ENCODE measurements at places on chromosomes 12 and 14.

DNA sequence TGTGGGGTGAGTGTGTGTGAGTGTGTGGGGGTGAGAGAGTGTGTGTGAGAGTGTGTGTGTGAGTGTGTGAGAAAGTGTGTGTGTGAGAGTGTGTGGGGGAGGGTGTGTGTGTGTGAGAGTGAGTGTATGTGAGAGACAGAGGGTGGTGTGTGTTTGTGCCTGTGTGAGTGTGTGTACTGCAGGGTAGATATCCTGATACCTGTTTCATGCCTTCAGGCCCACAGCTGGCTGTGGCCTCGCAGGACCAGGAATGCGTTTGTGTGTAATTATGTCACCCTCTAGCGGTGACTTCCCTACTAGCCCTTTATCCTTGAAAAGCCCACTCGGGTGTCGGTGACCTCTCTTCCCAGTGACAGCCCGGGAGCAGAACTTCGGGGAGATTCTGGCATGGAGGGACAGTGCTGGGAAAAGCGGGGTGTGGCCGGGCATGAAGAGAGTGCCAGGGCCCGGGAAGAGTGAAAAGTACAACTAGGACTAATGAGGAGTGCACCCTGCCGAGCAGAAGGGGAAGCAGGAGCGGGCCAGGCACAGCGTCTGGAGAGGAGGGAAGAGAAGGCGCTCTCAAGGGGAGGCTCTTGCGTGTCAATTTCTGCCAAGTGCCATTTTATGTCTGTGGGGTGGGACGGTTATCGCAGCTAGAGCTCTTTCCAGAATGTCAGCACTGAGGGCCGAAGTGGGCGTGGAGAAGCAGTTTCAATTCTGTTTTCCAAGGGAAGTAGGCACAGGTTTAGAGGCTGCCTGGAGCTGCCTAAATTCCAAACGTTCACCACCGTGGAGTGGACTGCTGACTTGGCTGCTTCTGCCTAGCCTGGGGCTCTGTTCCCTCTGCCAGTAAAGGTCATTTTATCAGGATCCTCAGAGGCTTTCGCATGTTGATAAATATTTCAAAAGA, 11.0 kb upstream of the FBXL14 start:
- DNase-seq, result peak; percentile 95

- DNase-seq, result no peak
Observed at GRCh38 chr14:37888234-37888633, 292.8 kb downstream of the TTC6 start.

DNA sequence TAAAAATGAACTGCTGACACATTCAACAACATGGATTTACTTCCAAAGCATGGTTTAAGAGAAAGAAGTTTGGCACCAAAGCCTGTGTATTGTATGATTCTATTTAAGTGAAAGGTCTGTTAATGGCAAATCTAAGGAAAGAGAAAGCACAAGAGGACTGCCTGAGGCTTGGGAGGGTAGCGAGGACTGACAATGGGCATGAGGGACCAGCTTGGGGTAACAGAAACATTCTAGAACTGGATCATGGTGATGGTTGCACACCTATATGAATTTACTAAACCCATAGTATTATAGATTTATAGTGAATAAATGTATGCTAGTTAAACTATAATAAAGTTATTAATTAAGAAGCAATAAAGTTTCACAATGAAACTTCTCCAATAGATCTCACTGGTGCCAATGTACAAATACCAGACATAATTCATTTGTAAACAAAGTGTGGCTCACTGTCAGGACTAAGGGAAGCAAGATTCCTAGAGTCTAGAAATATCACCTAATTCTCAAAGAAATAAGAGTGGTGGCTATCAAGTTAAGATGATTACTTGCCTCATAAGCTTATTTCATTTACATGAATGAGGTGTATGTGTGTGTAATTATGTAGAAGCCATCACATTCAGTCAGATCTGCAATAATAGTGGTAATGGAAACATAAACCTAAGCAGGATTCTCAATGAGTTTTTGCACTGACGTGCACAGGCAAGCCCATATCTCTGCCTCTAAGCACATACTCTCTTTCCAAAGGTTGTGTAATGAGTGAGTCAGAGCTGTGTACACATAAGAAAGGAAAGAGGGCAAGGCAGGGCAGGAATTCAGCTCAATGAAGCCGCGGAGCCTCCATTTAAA, 353.4 kb downstream of the KCNH5 start:
- peak; percentile 91 for DNase-seq

- DNase-seq, result no peak
Observed at GRCh38 chr14:92756446-92756845, 8.0 kb upstream of the LGMN start.

DNA sequence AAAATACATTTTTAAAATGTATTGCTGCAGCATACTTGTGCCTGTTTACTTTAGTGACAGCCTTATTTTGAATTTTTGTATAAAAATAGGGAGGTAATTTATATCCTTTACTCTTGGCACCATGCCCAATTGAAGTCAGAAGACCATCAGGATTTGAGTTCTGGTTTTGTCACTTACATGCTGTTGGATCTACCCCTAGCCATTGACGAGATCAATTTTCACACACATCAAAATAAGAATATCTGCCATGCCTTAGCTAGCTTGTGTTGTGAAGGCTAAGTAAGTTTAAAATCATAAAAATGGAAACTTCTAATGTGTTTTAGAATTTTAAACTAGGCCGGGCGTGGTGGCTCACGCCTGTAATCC, 381.8 kb downstream of the KCNH5 start:
- DNase-seq, result no peak

- DNase-seq, result no peak
Observed at GRCh38 chr12:100458191-100458590, 15.5 kb upstream of the NR1H4 start.

- DNase-seq, result peak; percentile 68
Observed at GRCh38 chr12:133181238-133181959, at the start of gene ZNF268. Gene ZNF268, plus strand, starts transcription at chr12:133181495. Its CDS starts 503 bp downstream, at chr12:133181998.

DNA sequence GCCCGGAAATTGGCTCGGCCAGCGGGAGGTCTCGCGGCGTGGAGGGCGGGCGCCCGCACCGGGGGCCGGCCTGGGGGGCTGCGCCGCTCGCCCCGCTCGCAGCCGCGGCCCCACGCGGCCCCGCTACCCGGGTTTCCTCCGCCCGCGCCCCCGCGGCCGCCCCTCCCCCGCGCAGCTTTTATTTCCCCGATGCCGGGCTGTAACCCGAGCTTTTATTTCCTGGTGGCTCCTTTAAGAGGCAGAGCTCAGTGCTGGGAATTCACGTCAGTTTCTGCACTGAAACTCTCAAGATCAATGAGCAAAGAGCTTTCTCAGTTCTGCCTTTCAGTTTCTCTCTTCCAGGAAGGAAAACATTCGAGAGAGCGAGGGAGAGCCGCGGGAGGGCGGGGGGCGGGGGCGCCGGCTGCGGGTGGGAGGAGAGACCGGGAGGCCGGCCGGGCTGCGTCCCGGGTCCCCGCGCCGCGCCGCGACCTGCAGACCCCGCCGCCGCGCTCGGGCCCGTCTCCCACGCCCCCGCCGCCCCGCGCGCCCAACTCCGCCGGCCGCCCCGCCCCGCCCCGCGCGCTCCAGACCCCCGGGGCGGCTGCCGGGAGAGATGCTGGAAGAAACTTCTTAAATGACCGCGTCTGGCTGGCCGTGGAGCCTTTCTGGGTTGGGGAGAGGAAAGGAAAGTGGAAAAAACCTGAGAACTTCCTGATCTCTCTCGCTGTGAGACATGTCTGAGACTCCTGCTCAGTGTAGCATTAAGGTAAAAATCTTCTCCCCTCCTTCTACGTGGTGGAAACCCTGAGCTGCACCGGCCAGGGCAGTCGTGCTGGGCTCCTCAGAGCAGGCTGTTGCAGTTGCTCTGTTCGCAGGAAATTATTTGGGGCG, at the start of gene ETV6:
TSS of gene ETV6 (plus strand) at position 262 of the 873 bp plus-strand sequence. CDS start at position 716, 454 bp downstream.
- peak; percentile 70 for DNase-seq

DNA sequence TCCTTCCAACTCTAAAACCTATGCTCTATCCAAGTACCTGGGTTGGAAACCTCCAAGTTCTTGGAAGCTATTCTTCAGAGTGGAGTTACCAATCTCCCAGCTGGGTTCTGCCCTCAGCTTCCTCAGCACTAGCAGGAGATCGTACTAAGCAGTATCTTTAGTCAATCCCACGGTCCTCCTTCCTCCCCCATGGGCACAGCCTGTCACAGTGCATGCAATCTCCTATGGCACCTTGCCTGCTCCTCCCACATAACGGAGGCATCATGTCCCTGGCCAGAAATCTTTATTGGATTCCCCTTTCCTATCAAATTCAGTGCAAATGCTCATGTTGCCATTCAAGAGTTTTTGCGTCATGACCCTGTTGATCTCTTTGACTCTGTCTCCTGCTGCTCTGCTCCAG, 5.4 kb upstream of the LPAR5 start:
- DNase-seq, result no peak

GRCh38 chr12:48764521-48764920, 24.4 kb downstream of the ADCY6 start:
- DNase-seq, result no peak

DNA sequence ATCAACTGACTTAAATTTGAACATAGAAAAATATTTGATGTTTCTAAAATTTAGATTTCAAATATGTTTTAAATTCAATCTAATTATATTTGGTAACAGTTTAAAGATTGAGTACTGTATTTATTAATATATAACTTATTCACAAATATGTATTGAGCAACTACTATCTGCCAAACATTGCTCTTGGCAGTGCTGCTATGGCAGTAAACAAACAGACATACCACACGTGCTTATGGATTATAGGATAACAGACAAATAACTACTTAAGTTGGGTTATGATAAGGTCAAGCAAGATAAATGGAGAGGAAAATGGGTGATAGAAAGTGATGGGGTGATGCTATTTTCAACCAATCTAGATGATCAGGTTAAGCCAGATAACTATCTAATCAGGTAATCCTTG, 538.1 kb downstream of the C12orf50 start:
- no peak for DNase-seq

GRCh38 chr14:76480426-76480825, 104.5 kb downstream of the ESRRB start:
- DNase-seq, result no peak

GRCh38 chr12:103928682-103929045, 1.5 kb upstream of the HSP90B1 start:
- no peak for DNase-seq

- no peak for DNase-seq
Observed at GRCh38 chr12:19572920-19573558, 133.7 kb downstream of the AEBP2 start.

DNA sequence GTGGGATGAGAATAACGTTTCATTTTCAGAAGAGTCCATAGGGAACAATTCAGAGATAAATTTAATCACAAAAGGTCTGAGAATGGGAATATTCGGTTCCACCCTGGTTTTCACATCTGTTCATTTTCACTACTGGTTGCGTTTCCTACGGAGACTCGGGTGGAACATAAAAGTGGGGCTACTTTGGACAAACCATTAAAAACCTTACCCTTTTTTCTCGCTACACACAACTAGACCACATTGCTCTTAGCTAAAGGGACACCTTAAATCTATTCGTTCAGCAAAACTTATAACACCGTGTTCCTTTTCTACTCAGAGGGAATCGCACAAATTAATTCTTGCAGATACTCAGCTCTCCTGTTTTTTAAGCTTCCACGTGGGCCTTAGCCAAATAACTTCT, 1.0 kb upstream of the SUDS3 start:
- no peak for DNase-seq

- no peak for DNase-seq
Observed at GRCh38 chr14:105601360-105602242, 75.2 kb downstream of the TMEM121 start.

GRCh38 chr14:24688030-24688658, 54.2 kb upstream of the GZMB start:
- no peak for DNase-seq

DNA sequence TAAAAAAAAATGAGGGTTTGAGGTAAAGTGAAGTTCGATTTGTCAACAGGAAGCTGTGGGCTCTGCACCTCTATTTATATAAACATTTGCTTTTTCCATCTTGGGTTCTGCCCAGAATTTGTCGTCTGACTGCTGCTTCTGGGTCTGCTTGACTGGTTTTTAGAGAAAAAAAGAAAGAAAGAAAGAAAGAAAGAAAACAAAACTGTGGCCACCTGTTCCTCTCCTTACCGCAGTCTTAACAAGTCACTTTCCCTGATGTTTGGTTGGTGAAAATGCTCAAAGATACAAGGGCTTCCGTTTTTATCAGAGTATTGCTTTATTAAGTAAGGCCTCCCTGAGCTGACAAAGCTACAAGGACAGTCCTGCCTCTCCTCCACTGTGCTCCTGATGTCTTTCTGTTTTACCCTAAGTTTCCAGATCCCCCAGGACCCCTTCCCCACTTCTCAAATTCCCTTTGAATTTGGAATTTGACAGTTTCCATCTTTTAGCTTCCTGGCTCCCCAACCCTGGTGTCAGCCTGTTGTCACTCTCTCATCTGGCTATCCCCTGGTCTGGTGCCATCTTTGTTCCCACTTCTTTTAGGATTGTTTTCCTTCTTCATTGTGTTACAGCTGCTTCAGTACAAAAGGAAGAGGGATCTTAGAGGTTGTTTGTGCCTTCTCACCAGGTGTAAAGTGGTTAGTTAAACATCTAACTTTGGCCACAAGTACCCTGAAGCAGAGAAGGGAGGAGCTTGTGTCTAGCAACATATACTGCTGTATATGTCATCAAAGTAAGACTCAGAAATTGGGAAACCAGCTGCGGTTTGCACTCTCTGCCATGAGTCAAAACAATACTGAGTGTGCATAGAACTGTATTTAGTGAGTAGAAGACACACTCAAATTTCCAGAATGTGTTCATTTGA, 18.0 kb downstream of the MFAP5 start:
- DNase-seq, result no peak

DNA sequence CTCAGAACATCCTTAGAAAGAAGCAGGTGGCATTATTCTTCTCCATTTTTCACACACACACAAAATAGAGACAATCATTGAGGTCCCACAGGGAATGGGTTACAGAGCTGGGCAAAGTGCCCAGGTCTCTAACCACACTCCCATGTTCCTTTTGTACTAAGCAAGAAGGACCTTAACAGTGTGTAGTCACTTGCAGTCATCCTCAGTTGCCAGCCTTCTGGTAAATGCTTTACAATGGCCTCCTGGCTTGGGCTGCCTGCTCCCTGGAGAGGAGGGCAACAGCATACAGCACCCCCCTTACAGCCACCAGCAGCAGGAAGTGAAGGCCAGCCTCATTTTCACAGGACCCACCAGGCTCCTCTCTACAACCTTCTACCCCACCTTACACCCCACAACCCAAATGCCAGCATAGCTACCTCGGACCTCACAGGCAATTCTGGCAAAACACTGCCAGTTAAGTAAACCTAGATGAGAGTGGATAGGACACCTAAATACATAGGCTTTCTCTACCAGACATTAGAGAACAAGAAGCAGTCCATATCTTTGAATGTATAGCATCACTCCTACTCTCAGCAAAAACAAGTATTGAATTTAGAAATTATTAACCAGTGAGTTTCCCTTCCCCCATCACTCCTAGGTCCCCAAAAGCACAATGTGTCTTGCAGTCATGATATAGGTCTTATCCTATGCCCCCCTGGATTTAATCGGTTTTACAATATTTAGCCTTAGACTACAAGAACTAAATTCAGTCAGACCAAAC, 88.1 kb downstream of the PPP2R5E start:
- no peak for DNase-seq

DNA sequence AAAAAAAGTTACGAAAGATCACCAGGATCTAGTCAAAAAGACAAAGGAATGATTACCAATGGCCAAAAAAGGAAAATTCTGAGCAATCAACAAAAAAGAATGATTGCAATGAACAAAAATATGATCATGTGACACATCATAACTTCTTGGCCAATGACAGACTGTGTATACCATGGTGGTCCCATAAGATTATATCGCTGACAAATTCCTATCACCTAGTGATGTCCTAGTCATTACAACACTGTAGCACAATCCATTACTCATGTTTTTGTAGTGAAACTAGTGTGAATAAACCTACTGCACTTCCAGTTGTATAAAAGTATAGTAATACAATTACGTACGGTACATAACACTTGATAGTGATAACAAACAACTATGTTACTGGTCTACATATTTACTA, 12.3 kb downstream of the SEL1L start:
- no peak for DNase-seq

GRCh38 chr12:68924546-68924945, 8.4 kb downstream of the CPM start:
- DNase-seq, result no peak

All from amniotic stem cell (primary cell).